GM13977 (cell line): ENCODE measurements at places on chromosomes 7 and 10.
A peak's percentile ranks its signal among the peaks of the same experiment; 100 is the strongest.

DNA sequence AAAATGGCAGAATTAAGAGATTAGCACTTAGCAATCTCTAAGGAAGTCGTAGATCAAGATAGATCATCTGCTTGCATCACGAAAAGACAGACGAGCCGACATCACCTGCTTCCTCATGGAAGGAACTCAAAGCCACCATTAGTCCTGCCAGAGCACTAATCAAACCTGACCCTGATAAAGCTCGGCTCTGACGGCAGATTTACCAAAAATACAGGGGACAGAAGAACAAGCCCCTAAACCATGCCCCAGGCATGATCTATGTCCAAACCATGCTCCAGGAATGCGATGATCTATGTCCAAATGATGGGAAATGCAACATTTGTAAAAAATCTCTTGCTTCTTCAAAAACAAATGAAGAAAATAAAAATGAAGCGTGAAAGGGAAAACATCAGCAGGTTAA lies 182.8 kb downstream of the TCERG1L start:
- no peak for DNase-seq

DNA sequence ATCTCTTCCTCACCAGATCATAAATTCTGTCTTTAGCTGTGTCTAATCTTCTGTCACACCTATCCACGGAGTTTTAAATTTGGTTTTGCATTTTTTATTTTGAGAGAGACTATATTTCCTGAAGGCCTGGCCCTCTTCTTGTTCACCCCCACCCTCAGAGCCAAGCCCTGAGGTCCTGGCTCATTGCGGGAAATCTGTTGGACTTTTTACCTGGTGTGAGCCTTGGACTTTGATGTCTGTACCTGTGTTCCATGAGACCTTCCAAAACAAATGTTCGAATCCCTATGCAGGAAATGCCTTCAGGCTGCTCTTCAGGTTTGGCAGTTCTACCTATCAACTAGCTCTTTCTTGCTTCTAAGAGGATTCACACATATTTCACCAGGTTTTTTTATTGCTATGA lies 175.2 kb upstream of the GRB10 start:
- no peak for DNase-seq

GRCh38 chr10:59000162-59000825 lies 176.1 kb upstream of the PHYHIPL start:
- DNase-seq = no peak

- DNase-seq = no peak
These were observed 9.3 kb upstream of the ZC3HAV1L start for GRCh38 chr7:139044813-139045794.

DNA sequence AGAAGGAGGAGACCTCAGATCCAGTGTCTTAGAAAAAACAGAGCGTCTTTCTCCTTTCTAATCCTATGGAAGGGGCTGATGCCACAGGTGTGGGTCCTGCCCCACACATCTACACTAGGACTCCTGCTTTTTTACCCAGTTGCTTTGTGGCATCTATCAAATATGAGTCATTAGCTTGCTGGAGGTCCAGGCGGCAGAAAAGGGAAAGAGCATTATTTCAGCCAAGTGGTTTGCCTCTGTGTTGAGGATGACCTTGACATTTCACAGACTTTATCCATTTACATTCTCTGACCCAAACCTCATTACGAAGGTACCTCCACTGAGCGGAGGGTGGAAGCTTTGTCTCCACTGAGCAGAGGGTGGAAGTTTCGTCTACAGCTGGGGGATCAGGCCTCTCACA lies 308.4 kb upstream of the KLF6 start:
- DNase-seq = no peak

DNA sequence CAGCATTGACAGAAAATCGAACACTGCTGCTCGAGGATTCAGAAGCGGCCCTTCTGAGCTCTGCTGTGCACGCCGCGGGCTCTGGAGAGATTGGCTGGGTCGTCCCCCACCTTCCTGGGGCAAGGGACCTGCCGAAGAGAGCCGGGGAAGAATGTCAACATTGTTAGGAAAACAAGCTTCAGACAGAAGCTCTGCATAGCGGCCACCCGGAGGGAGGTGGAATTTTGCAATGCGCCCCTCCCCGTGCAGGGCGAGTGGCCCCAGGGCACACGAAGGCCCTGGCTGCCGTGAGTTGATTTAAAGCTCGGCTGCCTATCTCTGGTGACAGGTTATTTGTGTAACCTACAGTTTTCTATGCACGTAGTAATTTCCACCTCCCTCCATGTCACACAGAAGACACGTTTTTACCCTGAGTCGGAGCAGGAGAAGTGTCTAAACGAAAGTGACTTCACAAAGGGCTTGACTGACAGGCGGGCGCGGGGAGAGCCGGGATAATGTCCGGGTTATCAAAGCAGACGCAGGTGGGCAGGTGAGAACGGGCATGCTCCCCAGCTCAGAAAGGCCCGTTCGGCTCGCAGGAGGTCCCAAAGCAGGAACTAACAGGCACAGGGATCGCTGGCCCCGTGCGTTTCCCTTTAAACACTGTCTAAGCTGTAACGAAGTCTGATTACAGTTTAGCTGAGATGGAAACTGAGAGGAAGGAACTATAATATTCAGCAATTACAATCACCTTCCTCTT lies 84.6 kb downstream of the PDGFA start:
- DNase-seq = no peak

DNA sequence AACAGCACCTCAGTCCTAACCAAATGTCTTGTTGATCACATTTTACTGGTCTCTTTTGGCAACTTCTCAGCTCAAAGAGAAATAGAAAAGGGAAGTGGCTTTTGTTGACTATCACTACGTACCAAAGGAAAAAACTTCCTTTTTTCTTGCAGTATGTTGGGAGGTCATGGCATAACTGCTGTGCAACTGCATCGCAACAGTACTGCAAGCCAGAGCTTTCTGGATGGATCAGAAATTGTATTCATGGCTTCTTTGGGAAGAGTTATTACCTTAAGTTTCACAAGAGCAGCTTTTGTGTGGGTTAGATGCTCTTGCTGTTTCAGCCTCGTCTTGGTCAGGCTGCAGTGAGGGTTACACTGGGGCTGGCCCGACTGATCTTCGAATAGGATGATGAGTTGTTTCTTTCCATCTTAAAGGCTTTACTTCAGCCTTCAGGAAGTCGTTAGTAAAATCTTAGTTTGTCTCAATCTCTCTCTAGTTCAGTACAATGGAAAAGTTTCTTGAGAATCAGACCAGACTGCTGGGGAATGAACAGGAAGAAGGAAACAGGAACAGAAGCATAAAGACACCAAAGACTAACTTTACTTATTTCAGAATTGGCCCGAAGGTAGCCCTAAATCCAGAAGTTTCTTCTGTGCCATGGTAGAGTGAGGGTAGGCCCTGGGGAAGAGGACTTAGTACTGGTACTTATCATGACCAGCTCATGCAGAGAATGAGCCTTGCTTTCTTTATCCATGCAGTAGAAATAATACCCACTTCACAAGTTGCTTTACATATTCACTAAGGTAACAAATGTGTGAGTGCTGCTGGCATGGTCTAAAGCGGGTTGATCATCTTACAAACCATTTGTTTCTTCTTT lies 153.6 kb downstream of the CELF2 start:
- DNase-seq = peak; percentile 43

DNA sequence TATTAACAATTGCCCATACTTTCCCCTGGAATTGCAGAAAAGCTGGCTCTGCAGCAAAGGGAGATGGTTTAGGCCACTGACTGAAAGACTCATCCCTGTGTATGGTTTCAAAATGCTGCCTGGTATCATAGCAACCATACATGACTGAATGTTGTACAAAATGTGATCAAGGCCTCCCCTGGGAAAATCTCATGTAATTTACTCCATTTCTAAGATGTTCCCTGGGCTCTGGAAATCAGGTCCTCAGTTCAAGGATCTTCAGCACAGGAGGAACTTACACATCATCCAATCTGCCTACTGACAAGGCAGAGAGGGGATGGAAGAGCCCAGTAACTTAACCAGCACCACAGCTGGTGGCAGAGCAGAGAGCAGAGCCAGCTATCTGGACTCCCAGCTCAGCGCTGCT lies 111.8 kb downstream of the JAZF1 start:
- DNase-seq = no peak

- DNase-seq = peak; percentile 8
These were observed 65.0 kb upstream of the TES start for GRCh38 chr7:116145245-116145852.

DNA sequence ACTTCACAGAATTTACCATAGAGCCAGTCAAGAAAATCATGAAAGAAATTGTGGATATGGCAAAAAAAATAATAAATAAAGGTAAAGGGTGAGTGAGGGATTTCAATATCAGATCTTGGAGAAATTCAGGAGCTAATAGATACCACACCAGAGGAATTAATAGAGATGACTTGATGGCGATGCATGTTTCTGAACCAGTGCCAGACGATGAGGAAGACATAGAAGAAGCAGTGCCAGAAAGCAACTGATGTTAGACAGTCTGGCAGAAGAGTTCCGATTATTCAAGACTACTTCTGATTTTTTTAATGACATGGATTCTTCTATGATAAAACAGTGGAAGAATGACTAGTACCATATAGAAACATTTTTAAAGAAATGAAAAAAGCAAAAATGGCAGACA lies 314.7 kb downstream of the BICC1 start:
- no peak for DNase-seq

DNA sequence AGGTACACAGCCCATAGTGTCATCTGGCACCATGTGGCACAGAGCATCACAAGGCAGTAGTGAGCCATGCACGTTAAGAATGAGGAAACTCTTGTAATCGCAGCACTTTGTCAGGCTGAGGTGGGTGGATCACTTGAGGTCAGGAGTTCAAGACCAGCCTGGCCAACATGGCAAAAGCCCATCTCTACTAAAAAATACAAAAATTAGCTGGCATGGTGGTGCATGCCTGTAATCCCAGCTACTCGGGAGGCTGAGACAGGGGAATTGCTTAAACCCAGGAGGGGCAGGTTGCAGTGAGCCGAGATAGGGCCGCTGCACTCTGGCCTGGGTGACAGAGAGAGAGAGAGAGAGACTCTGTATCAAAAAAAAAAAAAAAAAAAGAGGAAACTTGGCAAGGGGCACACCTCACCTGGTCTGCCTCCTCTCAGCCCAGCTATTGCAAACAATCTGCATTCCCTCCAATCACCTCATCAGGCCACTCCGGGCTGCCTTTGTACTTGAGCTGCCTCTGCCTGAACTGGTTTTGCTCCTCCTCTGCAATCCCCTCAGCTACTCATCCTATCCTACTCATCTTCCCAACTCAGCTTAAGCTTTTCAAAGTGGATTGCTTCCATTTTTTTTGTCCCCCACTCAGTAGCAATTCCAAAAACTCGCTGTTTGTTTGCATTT lies 46.0 kb upstream of the OPTN start:
- no peak for DNase-seq

DNA sequence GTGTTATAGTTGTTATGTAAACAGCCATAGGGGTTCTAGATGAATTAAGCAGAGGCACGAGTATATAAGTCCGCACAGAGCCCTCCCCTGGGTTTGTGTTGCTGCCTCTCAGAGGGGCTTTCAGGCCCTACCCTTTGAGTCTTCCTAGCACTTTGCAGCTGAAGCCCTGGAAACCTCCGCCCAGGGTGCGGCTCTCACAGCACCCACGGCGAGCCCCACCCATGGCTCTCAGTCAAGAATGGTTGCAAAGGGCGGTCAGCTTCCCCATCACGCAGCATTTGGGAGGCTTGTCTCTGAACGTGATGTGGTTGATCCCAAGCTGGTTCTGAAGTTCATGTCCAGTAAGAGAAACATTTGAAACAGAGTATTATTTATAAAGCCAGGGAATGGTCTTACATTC lies 18.8 kb upstream of the INSIG1 start:
- no peak for DNase-seq

DNA sequence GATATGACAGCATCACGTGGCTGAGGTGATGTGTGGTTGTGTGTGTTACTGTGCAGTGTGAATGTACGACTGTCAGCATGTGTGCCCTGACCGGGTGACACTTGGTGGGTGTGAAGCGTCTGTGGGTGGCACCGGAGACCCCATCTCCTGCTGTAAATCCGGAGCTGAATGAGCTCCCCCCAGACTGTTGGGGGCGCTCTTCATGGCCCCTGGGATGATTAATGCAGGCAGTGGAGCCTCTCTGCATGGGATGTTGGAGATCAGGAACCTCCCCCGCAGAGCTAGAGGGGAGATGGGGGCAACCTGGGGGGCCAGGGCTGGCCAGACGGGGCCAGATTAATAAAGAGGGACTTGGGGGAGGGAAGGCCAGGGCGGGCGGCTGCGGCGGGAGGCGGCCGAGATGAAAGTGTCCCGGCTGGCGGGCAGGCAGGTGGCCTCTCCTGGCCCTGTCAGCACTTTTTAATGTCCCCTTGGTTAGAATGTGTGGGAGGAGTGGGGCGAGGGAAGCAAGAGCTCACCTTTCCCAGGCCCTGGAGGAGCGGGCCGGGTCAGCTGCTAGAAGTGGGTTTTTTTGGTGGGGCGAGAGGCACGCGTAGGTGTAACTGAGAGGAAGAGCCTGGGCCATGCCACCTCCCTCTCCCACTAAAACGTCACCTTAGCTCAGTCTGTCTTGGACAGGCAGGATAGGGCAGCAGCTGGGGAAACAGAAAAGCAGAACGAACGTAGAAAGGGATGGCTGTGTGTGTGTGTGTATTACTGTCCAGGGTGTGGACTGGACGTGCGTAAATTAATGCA lies 34.1 kb downstream of the HIF1AN start:
- no peak for DNase-seq

GRCh38 chr7:130852867-130853266 lies 118.9 kb upstream of the KLF14 start:
- DNase-seq = no peak
